ENCODE measurements at places on chromosomes 7 and 10. TPM values are rescaled to one million over a fixed set of nuclear protein-coding genes. Genes with fewer than 3 reads are reported as not detected.

Gene CRCP
- 47.0 TPM for total RNA-seq

Gene RNF32
- total RNA-seq: 0.36 TPM

Gene C7orf57
- total RNA-seq: not detected

Gene MSS51
- total RNA-seq: 0.80 TPM

Gene C10orf143
- 0.22 TPM for total RNA-seq

Gene EGR2
- total RNA-seq: not detected

Gene TMEM236
- 0.07 TPM for total RNA-seq

Gene THSD7A
- 2.0 TPM for total RNA-seq

Gene SEMA3C
- total RNA-seq: 77.1 TPM

Gene PRRT4
- total RNA-seq: not detected

Gene LRCH4
- 36.8 TPM for total RNA-seq

Gene NPTX2
- total RNA-seq: 0.07 TPM

Gene SPDYE2B
- not detected for total RNA-seq

Gene INPP5A
- total RNA-seq: 40.8 TPM

Gene BICC1
- 150 TPM for total RNA-seq

Gene ZNF239
- 8.5 TPM for total RNA-seq

Gene OR6V1
- not detected for total RNA-seq

Gene KCP
- total RNA-seq: 5.2 TPM

Gene RUFY2
- total RNA-seq: 11.1 TPM

Gene GIMAP8
- total RNA-seq: not detected

Gene AOC1
- 2.8 TPM for total RNA-seq

Gene SLC39A12
- not detected for total RNA-seq

Gene OPALIN
- total RNA-seq: not detected

Gene STRIP2
- 6.3 TPM for total RNA-seq

Gene HMX3
- not detected for total RNA-seq

Gene PARD3
- total RNA-seq: 70.5 TPM

Gene AKR1C2
- total RNA-seq: 4.4 TPM

Gene PRSS2
- total RNA-seq: not detected

Gene OSBPL3
- 24.5 TPM for total RNA-seq

Gene MXI1
- total RNA-seq: 5.4 TPM

Gene CTNNA3
- under 0.01 TPM for total RNA-seq

Gene NYAP1
- 0.72 TPM for total RNA-seq

Gene CHRM2
- total RNA-seq: not detected

Gene EPO
- total RNA-seq: not detected

Gene AS3MT
- total RNA-seq: 10.7 TPM

Gene GPER1
- total RNA-seq: 0.81 TPM

Gene PKD2L1
- total RNA-seq: not detected

Gene SPDYE3
- not detected for total RNA-seq

Gene HABP2
- total RNA-seq: not detected

Gene CDHR1
- 1.1 TPM for total RNA-seq

Gene TFPI2
- 144 TPM for total RNA-seq

Gene EEF1AKMT2
- total RNA-seq: 16.0 TPM

Gene PHYHIPL
- total RNA-seq: not detected

Gene SLC16A12
- total RNA-seq: 1.2 TPM

Gene TFR2
- 1.1 TPM for total RNA-seq

Gene MEPCE
- 26.5 TPM for total RNA-seq

Gene COL13A1
- total RNA-seq: 6.0 TPM

Gene PDLIM1
- total RNA-seq: 43.8 TPM

Gene EVX1
- not detected for total RNA-seq

All from epithelial cell of proximal tubule (primary cell).